ENCODE measurements at places on chromosomes 4 and X.

- no peak for DNase-seq
Observed at GRCh38 chr4:5126231-5126630, 75.0 kb downstream of the STK32B start.

GRCh38 chrX:118153270-118153669, 36.7 kb upstream of the KLHL13 start:
- DNase-seq: no peak

DNA sequence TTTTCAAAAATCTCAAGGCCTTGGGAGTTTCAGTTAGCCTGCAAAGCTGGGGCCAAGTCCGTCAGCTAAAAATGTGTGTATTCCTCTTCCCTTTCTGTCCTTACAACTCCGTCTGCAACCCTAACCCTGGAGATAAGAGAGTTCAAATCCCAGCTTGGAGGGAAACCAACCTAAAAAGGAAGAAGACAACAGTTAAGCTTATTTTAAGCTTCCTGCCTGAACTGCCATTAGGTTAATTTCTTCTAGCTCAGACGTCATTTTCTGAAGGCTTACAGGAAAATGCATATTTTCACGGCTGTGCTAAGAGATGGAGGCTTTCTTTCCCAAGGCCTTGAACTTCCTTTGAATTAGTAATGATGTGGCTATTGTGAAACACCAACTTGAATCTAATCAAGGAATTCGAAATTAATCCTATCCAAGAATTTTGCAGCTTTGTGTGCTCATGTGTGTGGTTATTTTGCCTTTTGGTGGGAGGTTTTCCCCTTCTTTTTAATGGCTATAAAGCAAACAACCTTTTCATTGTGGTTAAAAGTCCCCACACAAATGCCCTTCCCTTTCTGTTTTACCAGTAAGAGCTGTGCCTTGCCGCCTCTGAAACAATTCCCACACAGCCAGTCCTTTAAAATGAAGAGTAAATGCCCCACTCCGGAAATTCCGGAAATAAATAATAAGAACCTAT, 103.5 kb downstream of the IRF2 start:
- DNase-seq: peak; percentile 13

GRCh38 chr4:133151691-133152329, 2.7 kb downstream of the PCDH10 start:
- no peak for DNase-seq

GRCh38 chrX:68146054-68146453, 287.2 kb downstream of the OPHN1 start:
- peak; percentile 2 for DNase-seq

- DNase-seq: no peak
Observed at GRCh38 chr4:12697970-12698369, 786.2 kb downstream of the RAB28 start.

GRCh38 chr4:168978001-168978700, 31.9 kb downstream of the CBR4 start:
- DNase-seq: no peak

GRCh38 chrX:40176351-40177116, 78.8 kb upstream of the BCOR start:
- peak; percentile 72 for DNase-seq

DNA sequence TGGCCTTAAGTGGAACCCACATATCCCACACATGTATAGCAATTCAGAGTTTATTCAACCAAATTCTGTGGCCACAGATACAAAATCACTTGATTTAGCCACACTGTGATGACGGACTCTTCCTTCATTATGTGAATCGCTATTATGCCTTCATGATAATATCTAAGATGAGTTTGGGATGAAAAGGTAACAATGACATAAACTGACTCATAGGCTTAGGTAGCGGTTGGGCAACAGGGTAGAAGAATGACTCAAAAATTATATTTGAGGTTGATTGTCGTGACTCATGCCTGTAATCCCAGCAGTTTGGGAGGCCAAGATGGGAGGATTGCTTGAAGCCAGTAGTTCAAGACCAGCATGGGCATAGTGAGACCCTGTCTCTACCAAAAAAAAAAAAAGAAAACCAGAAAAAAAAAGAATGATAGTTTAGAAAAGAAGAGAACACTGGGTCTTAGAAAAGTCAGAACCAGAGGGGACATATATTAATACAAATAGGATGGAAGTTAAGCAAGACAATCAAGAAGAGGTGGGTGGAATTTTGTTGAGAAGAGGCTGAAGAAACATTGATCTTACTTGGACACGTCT, 70.4 kb upstream of the USP9X start:
- DNase-seq: no peak

- DNase-seq: no peak
Observed at GRCh38 chr4:158861766-158862165, 92.9 kb downstream of the FNIP2 start.

DNA sequence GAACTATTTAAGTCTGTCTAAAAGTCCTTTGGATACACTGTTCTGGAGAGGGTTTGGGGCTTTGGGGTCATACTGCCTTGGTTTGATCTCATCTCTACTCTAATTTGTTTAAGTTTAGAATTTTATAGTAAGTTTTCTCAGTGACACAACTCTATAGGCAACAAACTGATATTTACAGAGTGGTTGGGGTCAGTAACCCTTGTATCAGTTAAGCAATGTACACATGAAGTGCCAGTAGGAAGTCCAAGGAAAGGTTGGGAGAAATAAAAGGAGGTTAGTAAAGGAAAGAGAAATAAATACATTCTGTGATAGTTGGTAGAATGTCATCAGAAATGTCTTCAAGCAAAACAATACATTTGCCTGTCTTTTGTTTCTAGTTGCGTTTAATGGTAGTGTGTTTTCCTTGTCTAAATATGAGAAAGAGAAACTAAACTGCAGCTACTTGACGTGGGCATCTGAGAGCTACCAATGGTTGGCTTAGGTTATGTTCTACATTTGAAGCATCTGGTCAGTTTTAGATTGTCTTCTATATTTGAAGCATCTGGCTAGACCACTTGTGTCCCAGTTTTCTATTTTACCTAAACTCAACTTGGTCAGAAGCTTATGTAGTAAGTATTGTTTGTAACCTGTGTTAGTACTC, 6.9 kb downstream of the ATP7A start:
- no peak for DNase-seq

GRCh38 chrX:76202471-76202870, 29.6 kb downstream of the PBDC1 start:
- DNase-seq: no peak

DNA sequence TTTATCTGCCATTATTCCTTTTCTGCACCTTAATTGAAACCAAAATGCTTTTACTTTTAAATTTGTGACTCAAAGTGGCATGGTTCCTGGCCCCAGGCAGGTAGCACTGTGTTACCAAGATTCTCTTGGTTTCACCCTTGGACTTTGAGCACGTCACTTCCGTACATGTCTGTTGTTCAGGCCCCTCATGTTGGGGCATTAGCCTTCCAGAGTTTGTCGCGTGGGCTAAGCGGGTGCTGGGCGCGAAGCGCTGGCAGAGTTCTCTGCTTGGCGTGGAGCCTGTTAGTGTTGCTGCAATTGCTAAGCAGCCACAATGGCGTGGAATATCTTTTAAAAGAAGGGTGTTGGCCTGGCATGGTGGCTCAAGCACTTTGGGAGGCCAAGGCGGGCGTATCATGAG, 14.0 kb upstream of the TADA2B start:
- no peak for DNase-seq

DNA sequence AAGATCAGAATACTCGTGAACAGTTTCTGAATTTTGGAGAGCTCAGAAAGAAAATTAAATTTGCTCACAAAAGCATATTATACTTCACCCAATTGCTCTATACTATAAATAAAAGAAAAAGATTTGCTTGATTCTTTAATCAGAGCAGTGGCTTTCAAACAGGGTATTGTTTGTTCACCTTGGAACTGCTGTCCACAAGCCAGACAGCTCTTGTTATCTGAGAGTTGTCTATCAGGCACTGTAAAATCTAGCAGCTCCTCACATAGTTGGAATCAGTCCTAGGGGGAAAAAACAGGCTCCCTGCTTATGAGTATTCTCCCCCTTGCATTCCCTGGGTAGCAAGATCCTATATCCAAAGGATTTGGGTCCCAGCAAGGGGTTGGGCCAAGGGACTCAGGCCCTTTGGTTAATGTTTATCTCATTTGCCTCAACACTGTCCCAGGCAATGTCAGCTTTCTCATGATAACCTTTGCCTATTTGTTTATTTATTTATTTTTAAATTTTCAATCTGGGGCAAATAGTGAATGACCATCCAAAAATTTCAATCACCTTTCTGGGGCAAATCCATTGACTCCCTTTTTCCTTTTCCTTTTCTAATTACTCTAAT, 24.1 kb upstream of the MAGEB16 start:
- no peak for DNase-seq

DNA sequence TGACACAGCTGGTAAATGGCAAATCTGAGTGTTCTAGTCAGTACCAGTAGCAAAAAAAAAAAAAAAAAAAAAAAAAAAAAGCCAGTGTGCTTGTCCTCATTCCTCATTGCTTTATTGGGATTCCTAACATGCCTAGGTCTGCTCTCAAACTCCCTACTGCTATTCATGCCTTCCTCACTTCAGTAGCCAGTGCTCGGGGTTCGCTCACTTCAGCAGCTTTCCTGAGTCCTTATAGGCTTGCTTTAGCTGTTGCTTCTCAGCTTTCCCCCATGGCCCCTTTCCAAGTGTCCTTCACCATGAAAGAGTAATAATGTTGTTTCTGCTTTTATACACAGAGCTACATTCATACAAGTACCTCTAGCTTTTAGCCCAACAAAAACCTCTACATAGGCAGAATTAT, 30.8 kb downstream of the SLITRK2 start:
- DNase-seq: no peak

DNA sequence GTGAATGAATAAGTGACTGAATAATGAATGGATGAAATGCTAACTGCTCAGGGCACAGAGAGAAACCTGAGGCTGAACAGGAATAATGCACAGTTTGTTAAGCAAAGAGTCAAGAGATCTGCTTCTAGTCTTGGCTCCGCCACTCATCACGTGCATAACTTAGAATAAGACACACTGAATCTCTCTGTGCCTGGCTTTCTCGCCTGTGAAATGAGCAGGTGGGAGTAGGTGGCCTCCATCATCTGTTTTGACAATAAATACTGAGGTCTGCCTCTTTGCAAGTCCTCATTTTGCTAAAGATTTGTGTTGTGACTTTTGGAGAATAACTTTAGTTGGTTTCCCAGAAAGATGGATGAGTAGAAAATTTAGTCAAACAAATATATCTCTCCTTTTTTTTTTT, 318.0 kb downstream of the FBXW7 start:
- DNase-seq: no peak

DNA sequence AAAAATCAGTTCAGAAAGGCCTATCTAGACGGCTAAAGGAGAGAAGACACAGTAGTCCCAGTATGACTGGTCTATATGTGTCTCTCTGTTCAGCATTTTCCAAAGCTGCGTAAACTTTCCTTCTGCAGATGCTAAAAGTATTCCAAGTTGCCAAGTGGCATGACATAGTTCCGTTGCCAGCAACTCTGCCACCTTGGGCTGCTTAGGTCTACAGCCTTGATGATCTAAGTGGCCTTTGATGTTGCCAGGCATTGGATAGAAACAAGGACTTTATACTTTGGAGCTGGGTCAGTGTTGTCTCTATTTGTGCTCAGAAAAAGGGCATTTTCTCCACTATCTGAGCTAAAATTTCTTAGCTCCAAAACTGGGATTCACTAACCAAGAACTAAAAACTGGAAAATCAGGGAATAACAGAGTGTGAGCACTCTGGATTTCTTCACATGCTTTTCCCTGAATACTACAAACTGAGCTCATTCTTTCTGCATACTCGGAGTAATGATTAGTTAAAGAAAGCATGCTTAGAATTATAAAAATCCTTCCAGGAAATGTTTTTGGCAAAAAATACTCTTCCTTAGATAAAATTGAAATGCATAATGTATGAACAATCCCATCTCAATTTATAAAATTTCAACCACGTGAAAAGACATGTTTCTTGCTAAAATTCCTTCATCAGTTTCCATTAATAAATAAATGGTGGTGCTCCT, 191.4 kb downstream of the ADAMTS3 start:
- no peak for DNase-seq

DNA sequence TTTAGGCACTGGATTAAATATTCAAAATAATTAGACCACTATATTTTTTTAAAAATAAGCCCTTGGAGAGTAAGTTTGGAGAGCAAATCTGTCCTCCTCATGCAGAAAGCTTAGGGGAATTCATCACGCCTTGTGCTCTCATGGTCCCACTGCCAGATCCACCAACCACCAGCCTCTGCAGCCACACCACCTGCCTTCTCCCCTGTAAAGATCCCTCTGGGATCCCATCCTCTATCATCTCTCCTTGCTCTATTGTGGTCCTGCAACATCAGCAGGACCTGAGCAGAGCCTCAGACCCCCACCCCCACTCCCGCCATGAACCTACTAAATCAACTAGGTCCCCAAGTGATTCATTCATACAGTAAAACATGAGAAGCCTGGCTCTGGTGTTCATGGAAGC, 482.6 kb upstream of the GALNT7 start:
- DNase-seq: no peak

GRCh38 chrX:72003811-72004750, 93.4 kb downstream of the NHSL2 start:
- DNase-seq: no peak

DNA sequence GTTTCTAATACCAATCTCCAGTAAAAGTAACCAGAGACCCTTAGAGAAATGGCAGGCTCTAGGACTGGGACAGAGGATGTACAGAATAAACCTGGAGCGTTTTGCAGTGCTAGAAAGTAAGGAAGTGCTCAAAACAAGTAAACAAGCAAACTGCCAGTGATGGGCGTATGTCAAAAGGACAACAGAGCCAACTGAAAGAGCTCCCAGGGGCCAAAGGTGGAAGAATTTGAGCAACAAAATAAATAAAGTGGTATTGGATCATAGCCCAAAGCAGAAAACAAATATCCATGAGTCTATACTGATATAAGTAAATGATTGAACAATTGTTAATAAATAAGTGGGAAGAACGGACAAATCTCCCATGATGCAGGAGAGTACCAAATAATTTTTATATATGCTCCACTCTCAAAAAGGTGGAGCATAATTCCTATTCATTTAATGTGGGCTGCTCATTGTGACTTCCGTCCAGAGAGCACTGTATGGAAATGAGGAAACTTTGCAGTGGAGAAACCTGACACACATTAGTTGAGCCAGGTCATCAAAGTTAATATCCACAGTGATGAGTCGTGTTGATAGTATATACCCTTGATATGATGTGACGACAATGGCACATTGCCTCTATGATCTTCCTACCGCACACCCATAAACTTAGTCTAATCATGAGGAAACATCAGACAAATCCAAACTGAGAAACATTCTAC, 17.8 kb upstream of the SEPTIN11 start:
- no peak for DNase-seq

DNA sequence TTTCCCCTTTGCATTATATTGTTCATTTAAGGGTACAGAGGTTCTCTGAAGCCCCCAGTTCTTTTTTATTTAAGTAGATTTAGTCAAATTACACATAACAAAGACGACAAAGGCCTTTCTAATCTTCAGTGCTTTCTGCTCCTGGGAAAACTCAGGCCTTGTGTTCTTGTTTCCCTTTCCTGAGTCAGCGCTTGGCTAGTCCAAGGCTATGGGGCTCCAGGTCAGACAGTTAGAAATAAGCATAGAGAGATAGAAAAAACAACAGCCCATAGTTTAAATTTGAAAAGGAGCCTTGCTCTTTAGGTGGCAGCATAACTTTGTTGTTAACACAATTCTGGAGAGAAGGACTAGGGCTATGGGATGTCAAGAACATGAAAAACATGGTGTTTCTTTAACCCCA, 97.3 kb downstream of the PPP1R2C start:
- no peak for DNase-seq

- DNase-seq: no peak
Observed at GRCh38 chrX:54093159-54093558, 48.9 kb upstream of the PHF8 start.
